T47D (cell line): ENCODE measurements at places on chromosomes 5 and 9.

DNA sequence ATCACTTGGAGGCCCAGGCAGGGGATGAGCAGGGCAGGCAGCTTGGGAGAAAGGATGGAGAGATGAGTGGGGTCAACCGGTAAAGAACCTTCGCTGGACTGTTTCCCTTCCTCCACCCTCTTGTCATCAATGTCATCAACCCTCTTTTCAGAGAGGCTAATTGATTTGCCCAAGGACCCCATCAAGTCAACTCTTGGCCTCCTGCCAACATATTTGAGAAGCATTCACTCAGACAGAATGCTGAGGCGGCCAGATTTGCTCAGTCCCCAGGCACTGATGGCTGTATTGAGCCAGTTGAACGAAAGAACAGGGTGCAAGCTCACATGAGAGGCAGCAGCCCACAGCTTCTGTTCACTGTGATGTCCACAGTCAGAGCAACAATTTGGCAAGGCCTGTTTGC, 193.5 kb downstream of the RFK start:
- DNase-seq, result no peak

GRCh38 chr5:175897285-175897684, 25.9 kb downstream of the CPLX2 start:
- DNase-seq, result no peak

DNA sequence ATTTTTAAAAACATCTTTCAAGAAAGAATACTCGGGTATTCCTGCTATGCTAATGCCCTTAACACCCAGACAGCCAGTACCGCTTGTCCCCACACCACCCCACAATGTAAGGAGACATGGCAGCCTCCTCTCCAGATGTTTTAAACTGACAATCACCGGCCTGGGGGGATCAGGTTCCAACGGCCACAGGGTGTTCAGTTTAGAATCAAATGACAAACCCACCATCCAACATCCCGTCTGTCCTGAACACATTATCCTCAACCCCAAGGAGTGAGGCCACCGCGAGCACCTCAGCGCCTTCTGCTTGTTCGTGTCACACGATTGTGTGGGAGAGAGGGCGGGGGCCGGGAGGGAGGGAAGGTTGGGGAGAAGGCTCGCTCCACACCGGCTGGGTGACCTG, 152.8 kb downstream of the PAX5 start:
- no peak for DNase-seq

GRCh38 chr9:77521091-77521490, 127.0 kb downstream of the GNA14 start:
- no peak for DNase-seq

- no peak for DNase-seq
Observed at GRCh38 chr9:113578279-113578865, 114.8 kb downstream of the RGS3 start.

- no peak for DNase-seq
Observed at GRCh38 chr9:8784838-8785237, 985.3 kb upstream of the DMAC1 start.
